Cerebellar nuclear complex (tissue), 1 donor: ENCODE measurements at places on chromosomes 6 and 20.

DNA sequence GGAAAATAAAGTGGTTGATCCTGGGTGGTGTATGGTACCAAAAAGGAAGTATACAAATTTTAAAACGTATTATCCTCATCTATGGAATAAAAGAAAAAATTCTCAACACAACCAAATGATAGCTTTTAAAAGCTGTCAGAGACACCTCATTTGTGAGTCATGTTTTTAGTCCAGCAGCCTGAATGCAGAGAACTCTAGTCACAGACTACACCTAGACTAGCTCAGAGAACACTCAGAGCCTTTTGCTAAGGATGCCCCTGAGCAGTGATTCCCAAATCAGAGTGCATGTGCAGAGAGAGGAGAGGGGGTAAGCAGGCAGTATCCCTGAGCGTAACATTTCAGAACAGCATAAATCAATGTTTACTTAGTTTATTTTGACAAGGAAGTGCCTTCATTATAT is 809.3 kb downstream of the HACE1 start:
- no peak for DNase-seq

- no peak for DNase-seq
Observed at GRCh38 chr6:130381459-130382380, 15.9 kb downstream of the TMEM200A start.

DNA sequence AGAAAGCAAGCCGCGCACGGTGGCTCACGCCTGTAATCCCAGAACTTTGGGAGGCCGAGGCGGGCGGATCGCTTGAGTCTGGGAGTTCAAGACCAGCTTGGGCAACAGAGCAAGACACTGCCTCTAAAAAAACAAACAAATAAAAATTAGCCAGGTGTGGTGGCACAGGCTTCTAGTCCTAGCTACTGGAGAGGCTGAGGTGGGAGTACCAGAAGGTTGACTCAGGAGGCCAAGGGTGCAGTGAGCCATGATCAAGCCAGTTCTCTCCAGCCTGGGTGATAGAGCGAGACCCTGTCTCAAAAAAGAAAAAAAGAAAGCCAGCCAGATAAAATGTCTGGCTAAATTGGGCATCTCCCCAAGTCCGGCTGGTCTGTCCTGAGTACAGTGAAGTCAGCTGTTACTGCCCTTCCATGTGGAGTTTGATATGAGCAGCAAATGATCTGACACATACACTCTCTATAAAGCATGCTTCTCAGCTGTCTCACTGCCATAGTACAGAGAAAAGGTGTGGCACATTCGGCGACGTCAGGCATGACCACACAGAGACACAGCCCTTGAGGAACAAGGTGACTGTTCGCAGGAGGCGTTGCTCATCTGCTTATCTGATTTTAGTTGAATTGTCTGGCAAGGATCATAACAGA is 13.0 kb downstream of the CD83 start:
- DNase-seq = no peak

GRCh38 chr6:71211799-71212198 is 76.8 kb upstream of the OGFRL1 start:
- DNase-seq = no peak

DNA sequence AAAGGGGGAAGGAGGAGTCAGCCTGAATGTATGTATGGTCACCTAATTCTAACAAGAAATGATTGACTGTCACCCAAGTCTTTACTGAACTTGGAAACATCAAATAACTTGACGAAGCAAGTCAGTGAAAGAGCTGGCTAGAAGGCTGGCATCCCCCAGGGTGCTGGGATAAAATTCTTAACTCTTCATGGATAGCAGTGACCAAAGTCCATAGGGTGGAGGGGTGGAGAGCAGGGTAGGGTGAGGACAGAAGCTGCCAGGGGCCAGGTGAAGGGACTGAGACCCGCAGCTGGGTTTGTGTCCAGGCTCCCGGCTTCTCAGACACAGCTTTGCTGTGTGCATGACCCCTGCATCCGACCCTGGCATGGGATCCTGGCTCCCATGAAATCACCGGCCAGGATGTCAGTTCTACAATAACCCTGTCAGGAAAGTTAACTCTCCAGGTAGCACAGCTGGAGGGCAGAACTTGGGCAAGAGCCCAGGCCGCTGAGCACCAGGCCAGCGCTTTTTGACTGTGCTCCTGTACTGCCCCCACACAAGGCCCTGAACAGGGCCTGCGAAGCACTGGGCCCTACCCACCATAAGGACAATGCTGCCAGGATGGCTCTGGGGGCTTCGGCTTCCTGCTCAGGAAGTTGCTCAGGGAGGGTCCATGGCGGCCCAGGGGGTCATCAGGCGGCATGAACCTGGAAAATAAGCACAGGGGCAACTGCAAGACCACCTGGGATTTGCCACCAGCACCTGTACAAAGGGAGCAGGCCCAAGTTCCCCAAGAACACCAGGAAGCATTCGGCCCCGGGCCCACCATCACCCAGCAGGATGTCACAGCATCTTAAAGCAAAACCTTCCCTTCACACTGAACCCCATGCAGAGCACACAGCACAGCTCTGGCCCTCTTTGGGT is 32.5 kb downstream of the ZC3H12D start:
- no peak for DNase-seq

GRCh38 chr20:21019468-21019813 is 86.7 kb downstream of the LINC00237 start:
- DNase-seq = no peak

GRCh38 chr6:31592396-31592771 is 422 bp downstream of the NCR3 start:
- no peak for DNase-seq

DNA sequence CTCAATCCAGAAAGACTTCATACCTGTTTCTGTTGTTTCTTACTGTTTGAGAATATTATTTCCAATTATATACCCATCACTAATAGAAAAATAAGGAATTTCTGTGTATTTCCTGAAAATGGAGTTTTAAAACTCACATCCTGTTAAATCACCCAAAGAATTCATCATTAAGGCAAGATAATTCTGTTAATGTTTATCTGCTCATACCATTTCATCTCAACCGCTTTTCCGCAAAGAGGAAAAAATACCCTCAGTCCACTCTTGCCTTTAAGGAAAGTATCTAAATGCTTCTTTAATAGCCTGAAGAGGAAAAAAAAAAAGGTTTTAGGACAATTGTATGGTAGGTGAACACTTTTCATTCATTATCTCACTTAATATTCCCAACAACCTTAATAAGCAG is 7.3 kb downstream of the TPMT start:
- no peak for DNase-seq

- no peak for DNase-seq
Observed at GRCh38 chr6:25962149-25963127, at the start of gene TRIM38. TRIM38 (plus strand) TSS chr6:25962802; CDS start chr6:25966523, 3,721 bp downstream.
